Glutamatergic neuron (in vitro differentiated cells): ENCODE measurements at places on chromosomes 2 and 18.

DNA sequence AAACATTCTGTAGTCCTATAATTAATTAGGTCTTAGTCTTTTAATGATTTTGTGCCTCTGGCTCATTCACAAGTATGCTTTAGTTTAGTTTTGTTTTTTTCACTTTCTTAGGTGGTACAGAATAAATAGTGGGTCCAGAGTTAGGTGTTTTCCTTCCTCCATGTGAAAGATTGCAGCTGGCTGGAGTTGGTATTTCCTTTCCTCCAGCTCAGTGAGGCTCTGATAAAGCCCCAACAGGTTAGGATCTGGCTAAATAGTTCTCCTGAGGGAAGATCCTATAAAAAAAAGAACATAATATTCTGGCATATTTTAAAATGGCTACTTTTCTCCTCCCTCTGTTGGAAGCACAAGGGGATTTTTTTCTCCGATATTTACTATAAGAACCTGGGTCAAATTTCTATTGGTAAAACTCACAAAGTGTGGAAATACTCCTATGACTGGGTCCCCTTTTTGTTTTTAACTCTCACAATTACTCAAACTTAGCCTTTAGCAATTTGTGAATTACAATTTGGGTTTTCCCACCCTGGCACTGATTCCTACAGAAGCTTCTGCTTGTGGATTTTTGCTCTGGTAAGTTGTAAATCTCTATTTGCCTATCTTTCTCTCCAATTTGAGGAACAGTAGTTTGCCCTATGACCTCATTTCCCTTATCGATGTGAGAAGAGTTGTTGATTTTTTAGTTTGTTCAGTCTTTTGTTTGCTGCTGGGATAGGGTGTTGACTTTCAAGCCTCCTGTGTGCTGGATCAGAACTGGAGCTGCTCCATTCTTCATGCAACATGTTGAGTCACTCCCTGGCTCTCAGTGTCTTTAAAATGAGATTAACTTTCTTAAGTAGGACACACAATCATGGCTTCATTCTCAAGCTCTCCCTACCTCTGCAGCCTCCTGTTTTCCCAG is 500.9 kb downstream of the RNF144A start:
- DNase-seq = no peak

DNA sequence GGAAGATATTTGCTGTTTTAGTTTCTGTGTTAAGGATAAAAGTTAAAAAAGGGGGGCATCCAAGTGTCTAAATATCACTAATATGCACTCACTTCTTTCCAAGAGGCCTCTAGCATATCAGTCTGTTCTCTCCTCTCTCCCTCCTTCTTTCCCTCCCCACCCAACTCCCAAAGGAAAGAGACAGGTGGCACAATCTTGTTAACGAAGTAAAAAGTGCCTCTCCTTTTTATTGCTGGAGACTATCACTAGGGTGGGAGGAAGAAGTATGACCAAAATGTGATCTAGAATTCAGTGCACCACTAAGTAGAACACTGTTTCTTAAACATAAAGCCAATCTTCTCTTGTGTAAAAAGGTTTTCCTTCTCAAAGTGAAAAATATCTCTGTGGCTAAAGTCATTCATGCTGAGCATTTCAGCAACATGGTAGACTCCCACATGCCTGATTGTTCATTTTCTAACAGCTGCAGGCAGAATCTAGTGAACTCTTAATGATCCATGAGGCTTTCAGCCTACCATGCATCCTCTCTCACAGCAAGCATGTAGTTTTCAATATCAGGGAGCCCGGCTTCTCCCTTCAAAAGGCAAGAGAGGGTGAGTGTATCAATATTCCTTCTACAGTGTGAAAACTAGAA is 39.5 kb downstream of the RNU4ATAC start:
- DNase-seq = no peak

DNA sequence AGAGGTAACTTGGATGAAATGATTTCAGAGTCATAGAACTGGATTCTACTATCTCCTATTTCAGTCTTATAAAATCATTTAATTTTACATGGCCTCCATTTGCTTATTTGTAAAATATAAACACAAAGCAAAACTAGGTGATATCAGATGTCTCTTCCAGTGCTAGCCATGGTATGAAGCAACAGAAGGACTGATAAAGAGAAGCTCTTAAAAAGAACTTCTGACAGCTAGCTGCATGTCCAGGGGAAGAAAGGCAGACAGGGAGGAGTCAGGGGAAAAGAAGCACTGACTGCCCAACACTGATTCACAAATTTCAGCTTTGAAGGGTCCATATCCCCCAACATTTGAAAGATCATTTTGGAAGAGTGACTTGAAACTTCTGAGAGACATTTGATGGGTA is 6.4 kb downstream of the SLC8A1 start:
- DNase-seq = no peak

DNA sequence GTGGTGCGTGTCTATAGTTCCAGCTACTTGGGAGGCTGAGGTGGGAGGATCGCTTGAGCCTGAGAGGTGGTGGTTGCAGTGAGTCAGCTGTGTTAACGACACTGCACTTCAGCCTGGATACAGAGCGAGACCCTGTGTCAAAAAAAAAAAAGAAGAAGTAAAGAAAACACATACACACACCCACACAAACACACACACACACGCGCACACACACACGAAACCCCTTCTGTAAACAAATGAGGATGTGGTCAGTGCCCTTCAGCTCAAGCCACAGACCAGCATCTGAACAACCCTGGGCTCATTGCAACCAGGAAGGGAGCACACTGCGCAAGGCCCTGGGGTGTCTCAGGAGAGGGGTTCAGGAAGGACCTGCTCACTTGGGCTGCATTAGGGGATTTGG is 47.9 kb upstream of the KCNF1 start:
- DNase-seq = no peak

GRCh38 chr18:31185186-31185950 is 22.7 kb upstream of the DSC1 start:
- DNase-seq = no peak

GRCh38 chr18:11105463-11105862 is 43.9 kb downstream of the PIEZO2 start:
- no peak for DNase-seq

DNA sequence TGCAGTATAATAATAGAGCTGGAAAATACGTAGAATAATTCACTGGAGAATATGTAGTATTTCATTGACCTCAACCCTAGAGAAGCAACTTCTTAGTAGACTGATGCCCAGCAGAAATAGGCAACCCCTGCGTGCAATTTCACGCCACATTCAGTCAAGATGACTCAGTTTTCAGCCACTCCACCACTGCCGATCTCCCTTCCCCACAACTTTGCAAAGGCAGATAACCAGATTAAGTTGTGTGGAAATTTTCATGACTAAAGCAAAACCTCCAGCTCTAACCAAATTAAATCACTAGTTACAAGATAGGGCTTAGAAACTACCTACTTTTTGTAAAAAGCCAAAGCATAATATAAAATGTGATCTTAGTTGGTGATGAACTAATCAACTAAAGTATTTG is 63.3 kb upstream of the STK17B start:
- no peak for DNase-seq

- DNase-seq = peak; percentile 91
Measured at GRCh38 chr2:199462956-199463692, 5.4 kb upstream of the SATB2 start.

GRCh38 chr2:232829988-232830387 is 40.1 kb upstream of the SNORC start:
- DNase-seq = no peak

DNA sequence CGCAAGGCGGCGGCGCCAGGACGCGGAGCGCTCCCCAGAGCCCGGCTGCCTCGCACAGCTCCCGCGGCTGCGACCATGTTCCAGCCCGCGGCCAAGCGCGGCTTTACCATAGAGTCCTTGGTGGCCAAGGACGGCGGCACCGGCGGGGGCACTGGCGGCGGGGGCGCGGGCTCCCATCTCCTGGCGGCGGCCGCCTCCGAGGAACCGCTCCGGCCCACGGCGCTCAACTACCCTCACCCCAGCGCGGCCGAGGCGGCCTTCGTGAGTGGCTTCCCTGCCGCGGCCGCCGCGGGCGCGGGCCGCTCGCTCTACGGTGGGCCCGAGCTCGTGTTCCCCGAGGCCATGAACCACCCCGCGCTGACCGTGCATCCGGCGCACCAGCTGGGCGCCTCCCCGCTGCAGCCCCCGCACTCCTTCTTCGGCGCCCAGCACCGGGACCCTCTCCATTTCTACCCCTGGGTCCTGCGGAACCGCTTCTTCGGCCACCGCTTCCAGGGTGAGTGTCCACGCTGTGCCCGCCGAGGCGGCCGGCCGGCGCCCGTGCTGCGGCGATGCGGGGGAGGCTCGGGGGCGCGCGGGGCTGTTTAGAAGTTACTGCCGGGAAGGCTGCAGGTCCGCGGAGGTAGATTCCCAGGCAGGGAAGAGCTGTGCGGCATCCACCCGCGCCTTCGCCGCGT is 696 bp downstream of the EMX1 start:
- DNase-seq = peak; percentile 53

DNA sequence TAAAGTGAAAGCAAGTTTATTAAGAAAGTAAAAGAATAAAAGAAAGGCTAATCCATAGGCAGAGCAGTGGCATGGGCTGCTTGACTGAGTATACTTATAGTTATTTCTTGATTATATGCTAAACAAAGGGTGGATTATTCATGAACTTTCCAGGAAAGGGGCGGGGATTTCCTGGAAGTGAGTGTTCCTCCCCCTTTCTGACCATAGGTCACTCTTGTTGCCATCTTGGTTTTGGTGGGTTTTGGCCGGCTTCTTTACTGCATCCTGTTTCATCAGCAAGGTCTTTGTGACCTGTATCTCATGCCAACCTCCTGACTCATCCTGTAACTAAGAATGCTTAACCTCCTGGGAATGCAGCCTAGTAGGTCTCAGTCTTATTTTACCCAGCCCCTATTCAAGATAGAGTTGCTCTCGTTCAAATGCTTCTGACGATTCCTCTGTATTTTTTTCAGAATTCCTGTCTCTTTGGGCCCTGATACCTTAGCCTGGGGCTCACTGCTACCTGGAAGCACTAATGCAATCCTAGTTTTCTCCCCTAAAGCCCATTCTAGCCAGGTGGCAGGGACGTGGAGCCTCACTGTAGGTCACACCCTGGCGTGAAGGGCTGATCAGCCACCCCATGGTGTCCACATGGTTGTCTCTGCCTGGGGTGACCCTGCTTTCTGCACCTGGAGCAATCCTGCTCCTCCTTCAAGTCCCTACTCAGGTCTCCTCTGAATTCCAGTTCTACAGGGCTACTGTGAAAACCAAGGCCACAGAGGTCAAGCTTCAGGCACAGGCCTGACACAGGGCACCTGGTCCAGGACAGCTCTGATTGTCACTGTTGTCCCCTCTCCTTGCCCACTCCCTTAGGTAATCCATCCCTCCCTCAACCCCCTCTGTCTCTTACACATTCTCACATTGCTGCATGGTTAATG is 6.0 kb upstream of the SLC35F6 start:
- DNase-seq = no peak

- DNase-seq = no peak
Measured at GRCh38 chr18:10524507-10525370, 1.1 kb upstream of the NAPG start.

DNA sequence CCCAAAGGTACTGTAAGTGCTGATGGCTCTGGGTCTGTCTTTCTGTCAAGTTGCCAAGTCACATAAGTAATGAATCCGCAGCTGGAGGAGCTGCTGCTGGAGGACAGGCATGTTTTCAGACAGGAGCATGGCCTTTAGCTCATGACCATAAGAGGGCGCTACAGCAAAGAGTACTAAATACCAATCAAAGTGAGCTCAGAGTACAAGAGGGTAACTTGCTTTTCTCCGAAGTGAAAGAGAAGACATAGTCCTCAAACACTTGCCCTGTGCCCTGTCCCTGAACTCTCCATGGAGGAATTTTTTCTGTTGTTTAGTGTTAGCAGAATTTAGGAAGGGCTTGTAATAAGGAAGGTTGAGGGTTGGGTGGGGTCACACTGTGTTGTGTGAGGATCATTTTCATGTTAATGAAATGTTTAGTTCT is 58.0 kb upstream of the EML6 start:
- peak; percentile 51 for DNase-seq

DNA sequence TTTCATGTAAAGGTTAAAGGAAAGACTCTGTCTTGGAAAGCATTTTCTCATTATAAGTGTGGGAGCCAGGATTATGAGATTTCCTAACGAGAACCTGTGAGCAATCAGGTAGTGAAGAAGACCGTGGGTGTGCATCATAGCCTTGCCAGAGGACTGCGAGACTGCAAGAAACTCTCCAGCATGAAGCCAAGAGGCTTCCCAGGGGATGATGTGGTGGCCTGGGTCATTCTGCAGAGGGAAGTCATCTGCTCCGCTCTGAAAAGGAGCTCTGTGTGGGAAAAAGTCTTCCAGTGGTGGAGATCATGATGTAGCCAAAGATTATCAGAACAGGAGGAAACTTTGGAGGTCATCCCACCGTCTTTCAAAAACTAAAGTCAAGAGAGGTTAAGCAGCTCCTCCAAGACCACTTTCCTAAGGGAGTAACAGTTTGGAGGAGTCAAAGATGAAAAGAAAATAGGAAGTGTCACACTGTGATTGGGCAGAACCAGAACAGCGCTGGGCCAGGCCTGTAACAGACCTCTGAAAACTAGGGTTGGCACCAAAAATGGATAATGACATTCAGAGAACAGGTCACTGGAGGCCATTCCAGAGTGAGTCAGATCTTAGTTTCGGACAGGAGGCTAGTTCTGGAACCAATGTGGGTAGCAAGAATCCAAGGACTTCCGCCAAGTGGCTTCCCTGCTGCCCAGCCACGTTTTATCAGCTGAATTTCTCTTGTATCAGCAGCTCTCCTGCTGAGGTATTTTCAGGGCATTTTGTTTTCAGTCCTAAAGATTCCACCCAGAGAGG is 113.0 kb downstream of the LRATD1 start:
- no peak for DNase-seq

DNA sequence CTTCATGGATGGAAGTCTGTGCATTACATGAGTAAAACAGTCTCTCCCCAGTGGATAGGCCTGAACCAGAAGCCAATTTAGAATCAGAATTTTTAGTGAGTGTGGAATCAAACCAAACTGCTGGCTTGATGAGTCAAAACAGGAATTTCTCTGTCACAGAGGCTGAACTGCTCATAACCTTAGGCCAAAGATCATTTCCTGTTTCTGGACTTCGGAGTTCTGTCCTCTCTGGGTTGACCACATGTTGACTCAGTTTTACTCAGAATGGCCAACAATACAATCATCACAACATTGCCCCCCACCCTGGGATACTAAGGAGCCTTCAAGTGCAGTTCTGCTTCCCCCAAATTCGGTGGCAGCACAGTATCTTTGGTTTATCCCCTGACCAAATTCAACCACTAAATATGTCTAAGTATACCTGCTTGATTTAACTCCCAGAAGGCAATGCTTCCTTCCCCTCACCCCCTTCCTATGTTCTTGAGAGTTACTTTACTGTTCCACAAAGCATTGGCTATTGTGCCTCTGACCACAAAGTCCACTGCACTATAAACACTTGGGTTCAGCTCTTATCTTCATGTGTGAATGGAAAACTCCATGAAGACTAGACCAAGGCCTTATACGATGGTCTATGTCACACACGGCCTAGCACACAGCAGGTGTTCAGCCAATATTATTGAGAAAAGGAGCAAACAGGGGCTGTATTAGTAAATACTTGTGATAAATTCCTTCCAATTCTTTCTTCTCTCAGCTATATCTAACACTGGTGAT is 67.8 kb downstream of the NXPH2 start:
- no peak for DNase-seq

DNA sequence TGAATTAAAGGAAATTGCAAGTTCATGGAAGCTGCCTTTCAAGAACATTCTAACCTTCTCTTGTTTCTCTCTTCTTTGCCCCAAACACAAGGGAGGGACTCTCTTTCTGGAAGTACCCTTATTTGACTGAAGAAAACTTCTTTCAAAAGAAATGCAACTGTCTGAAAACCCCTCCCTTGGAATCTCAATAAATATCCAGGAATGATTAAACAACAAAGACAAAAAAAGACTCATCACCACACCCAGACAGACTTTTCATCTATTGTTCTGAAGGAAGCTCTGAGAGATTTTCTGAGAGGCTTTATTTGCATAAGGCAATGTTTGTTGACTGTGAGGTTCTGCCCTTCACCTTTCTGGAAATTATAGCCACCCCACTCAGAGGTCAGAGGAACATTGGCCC is 1260.9 kb downstream of the LRP1B start:
- DNase-seq = no peak
